ENCODE measurements at places on chromosomes 2 and 18.

- DNase-seq = no peak
Observed at GRCh38 chr2:114111329-114111728, 221.4 kb downstream of the ACTR3 start.

DNA sequence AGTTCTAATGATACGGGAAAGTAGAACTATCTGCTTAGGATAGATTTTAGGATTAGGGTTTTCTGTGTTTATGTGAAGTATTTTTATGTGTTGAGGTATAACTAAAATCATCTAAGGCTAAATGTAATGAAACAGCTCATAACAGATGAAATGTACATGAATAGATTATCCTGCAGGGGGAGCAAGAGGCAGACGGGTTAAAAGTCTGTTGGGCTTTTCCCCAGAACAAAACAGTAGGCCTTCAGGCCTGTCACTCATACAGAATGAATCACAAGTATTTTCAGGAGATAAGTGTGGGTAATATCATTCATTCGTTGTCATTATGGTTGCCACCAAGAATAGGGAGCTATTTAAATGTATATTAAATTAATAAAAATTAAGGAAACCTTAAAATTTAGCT, 107.9 kb upstream of the IL1R2 start:
- DNase-seq = peak; percentile 50

DNA sequence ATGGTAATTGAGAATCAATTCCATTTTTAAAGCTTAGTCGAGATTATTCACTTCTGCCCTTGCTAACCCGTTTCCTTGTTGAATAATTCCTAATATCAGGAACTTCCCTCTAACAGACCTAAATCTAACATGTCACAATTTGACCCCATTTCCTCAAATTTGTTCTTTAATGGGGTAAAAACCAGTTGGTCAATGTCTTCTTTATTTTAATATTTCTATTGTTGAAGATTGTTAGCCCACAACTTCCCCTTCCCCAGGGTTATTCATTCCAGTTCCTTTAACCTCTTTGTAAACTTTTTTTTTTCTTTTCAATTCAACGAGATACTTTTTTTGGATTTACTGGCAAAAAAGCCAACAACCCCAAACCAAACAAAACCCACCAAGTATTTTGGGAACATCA, 7.3 kb downstream of the TNFRSF11A start:
- no peak for DNase-seq

DNA sequence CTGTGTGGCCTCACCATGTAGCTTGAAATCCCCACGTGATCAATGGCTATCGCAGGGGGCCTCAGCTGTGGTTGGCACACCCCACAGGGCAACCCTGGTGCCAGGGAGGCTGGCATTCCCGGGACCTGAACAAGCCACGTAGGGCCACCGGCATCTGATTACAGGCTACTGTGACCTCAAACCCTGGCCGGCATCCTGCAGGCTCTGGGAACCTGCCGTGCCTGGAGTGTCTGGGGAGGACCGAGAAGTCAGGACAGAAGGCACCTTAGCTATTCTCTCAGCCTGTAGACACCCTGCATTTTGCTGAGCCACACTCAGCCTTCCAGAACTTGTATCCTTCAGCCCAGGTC, 213.0 kb downstream of the GLI2 start:
- no peak for DNase-seq

GRCh38 chr2:15925819-15926218, 14.5 kb upstream of the MYCN start:
- DNase-seq = no peak

GRCh38 chr2:204331180-204331579, 214.1 kb upstream of the PARD3B start:
- DNase-seq = no peak

DNA sequence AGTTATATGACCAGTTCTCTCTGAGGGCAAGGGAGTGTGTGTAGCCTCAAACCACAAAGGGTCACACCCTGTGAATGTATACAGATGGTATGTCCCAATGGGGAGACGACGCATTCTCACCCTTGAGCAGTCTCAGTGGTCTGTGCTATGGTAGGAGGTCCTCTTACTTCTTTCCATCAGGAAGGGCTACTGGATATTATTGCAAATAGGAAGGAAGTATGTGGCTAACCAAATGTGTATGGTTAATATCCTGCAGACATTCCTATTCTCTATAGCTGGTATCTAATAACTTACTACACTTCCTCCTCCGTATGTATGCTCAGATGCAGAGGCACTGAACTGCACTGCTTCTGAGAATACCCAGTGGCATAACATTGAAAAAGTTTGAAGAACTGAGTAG, 306.7 kb upstream of the CCDC68 start:
- no peak for DNase-seq

GRCh38 chr18:67433971-67434370, 82.5 kb downstream of the DSEL start:
- no peak for DNase-seq

GRCh38 chr2:100959225-100959880, 42.7 kb upstream of the RPL31 start:
- DNase-seq = no peak

- DNase-seq = no peak
Observed at GRCh38 chr2:5730386-5730785, 38.2 kb downstream of the SOX11 start.

DNA sequence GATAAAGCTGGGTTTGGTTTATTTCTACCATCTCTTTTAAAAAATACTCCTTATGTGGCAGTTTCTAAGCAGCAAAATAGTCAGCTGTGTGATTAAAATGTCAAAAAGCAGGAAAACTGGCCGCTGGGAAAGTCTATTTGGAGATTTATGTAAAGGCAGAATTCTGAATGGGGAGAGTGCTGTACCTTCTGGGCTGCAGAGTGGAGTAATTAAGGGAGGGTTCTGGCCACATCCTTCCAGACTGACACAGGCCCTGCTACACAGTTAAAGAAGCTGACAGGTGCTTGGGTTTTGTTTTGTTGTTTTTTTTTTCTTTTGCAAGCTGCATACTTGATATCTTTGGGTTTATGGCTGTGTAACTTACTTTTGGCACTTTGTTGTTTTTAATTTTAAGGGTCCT, 157.2 kb downstream of the WDSUB1 start:
- no peak for DNase-seq

GRCh38 chr2:2828774-2829368, 497.8 kb upstream of the MYT1L start:
- no peak for DNase-seq

DNA sequence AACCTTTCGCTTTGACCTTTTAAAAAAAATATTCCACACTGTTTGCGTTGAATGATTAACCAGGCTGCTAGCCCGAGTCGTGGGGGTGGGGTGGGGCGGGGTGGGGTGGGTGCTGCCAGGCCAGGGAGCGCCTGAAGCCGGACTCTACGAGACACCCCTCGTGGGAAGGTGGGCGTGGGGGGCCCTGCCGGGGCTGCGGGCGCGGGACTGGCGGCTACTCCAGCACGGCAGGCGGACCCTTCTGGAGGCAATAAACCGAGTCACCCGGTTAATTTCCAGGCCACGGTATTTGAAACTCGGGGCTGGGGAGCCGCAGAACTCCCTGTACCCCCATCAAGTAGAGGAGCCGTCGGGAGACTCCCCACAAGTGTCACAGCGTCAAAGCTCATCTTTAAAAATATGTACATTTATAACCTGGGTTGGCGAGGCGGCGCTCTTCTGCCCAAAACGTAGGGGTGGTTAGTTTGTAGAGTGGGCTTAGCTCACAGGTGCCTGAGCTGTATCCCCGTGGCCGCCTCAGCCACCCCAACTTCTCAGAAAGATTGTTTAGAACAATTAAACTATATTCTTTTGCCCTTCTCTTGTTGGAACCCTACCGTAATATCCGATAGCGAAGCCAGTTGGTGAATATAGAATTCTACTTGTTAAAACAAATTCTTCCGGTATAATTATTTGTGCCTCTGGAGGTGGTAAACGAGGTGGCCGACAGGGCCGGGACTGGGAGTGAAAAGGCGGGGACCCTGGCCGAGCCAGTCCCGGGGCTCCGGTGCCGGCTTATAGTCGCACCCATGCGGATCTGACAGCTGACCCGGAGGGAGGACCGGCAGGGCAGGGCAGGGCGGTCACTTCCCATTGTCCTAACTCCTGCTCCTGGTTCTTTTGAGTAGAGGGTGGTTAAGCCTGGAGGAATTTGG, 1.4 kb downstream of the B3GNT2 start:
- peak; percentile 61 for DNase-seq

- DNase-seq = no peak
Observed at GRCh38 chr2:2464643-2465042, 133.6 kb upstream of the MYT1L start.

DNA sequence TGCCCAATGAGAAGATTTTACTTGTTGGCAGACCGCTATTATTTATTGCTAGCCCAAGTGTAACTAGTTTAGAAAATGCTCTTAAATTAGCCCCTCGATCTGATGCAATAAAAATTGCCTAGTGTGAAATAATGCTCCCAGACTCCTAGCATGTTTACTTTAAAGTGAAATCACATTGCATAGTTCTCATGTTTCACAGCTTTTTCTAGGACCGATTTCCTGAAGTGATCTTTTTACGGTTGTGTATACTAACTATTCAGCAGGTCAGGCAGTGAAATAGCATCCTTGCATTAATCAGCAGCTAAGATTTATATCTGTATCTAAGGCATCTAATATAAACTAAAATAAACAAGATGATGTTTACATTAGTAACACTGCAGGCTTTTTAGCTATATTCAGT, 52.4 kb downstream of the PMS1 start:
- DNase-seq = no peak

DNA sequence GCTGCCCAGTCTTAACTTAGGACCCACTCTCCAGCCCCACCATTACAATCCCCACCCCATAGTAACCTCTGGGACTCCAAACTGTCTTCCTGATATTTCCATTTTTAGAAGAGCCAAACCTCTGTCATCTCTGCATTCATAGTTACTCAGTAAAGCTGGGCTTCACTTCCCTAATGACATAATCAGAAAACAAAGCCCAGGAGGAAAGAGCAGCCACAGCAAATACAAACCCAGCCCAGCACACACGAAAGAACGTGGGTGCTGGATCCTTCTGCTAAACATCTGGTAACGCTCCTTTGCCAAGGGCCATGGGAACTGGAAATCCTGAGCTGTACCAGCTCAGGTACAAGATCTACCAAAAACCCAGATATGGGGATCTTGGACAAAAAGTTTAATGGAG, 36.8 kb upstream of the RIOK3 start:
- no peak for DNase-seq

DNA sequence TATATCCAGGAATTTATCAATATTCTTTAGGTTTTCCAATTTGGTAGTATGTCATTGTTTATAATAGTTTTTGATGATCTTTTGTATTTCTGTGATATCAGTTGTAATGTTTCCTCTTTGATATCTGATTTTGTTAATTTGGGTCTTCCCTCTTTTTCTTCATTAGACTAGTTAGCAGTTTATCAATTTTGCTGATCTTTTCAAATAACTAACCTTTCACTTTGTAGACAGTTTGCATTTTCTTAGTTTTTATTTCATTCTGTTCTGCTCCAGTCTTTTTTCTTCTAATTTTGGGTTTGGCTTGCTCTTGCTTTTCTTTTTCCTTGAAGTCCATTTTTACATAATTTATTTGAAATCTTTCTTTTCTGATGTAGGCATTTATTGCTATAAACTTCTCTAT, 824.4 kb downstream of the LRP1B start:
- DNase-seq = no peak

- no peak for DNase-seq
Observed at GRCh38 chr2:217616936-217617335, 385.9 kb downstream of the TNS1 start.

- DNase-seq = no peak
Observed at GRCh38 chr2:137928547-137929518, 35.4 kb upstream of the HNMT start.

GRCh38 chr2:61529944-61530735, 8.0 kb downstream of the XPO1 start:
- no peak for DNase-seq

DNA sequence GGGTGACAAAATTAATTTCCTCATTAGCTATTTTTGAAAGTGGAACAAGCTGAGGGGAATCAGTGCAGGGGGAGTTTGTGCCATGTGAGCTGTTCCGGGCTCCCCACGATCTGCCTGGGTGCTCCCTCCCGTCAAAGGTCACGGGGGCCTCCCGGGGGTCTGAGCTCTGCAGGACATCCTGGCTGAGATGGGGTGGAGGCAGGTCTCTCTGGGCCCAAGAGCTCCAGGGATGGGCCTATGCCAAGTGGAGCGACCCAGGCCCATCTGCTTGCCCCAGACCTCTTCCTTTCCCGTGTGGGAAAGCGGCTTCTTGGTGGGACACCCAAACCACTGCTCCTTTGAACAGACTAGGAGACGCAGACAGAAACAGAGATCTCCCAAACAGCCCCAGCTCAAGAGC, 143.3 kb upstream of the ID2 start:
- DNase-seq = no peak

- no peak for DNase-seq
Observed at GRCh38 chr18:46378864-46379207, 274.7 kb downstream of the HAUS1 start.

- DNase-seq = no peak
Observed at GRCh38 chr2:13638181-13638580, 921.4 kb downstream of the TRIB2 start.
